Adrenal gland (tissue), 19 donors: ENCODE measurements at places on chromosomes 1 and 21.

GRCh38 chr1:76374086-76374485 is 299.5 kb downstream of the ST6GALNAC3 start:
- DNase-seq = no peak

- DNase-seq = no peak
Measured at GRCh38 chr1:64834734-64835133, 89.9 kb downstream of the RAVER2 start.

DNA sequence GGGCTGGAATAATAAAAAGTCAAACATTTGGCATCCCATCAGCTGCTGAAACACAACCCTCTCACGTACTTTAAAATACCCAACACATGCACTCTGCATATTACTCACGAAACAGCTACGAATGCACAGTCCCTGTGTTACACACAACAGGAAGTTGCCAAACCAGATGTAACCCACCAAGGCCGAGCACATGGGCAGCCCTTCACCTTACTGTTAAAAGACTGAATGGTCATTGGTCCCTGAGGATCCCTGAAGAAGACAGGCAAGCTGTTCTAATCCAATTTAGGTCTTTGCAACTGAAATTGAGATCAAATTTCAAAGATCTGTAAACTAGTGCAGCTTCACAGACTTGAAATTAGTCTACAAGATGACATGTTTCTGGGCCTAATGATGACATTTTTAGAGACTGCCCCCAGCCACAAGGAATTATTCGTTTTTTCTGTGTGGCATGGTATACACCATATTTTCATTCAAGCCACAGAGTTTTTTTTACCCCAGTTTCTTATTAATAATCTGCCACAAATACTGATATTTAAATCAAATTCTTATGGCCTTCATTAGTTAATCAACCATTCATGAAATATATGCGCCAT is 25.6 kb upstream of the IER5 start:
- DNase-seq = no peak

- no peak for DNase-seq
Measured at GRCh38 chr1:115466433-115466832, 128.4 kb upstream of the NGF start.

- no peak for DNase-seq
Measured at GRCh38 chr1:171126504-171126903, 35.8 kb downstream of the FMO3 start.

- DNase-seq = no peak
Measured at GRCh38 chr21:39972976-39973770, 105.9 kb downstream of the PCP4 start.

- no peak for DNase-seq
Measured at GRCh38 chr1:185053204-185053603, 7.8 kb downstream of the RNF2 start.

GRCh38 chr1:198272492-198272891 is 115.7 kb downstream of the NEK7 start:
- DNase-seq = no peak

GRCh38 chr1:224061436-224061835 is 52.5 kb upstream of the FBXO28 start:
- DNase-seq = no peak

- no peak for DNase-seq
Measured at GRCh38 chr1:237711281-237711680, 179.4 kb downstream of the ZP4 start.

DNA sequence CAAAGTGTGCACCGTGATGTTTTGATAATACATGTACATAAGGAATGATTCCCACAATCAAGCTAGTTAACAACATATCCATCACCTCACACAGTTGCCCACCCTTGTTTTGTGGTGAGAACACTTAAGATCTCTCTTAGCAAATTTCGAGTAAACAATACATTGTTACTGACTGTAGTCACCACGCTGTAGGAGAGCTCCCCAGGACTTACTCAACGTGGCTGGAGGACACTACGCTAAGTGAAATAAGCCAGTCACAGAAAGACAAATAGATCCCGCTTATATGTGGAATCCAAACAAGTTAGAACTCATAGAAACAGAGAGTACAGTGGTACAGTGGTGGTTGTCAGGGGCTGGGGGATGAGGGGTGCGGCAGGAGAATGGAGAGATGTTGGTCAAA is 24.8 kb downstream of the GPR137B start:
- DNase-seq = no peak

DNA sequence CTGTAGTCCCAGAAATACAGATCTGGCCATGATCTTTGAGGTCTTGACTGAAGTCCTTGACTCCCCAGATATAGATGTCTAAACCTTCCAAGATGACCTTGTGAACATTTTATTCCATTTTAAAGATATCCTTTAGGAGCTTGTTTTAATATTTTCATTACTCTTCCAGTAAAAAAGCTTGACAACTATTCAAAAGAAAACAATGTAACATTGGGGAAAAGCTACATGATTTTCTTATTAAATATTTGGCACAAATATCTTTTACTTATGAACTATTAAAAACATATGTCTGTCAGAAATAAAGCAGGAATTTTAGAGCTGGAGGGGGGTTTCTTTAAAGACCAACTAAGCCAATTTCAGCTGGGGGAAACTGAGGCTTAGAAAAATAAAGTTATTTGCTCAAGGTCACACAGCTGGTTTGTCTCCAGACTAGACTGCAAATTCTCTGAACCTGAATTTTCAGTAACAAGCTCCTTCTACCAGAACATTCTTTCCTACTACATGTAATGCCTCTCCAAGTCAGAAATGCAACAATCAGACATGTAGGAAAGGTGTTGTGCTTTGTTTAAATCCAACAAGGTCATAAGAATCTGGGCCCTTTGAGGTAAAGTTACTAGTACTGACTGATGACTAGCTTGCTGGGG is 67.0 kb upstream of the PTCH2 start:
- DNase-seq = no peak

DNA sequence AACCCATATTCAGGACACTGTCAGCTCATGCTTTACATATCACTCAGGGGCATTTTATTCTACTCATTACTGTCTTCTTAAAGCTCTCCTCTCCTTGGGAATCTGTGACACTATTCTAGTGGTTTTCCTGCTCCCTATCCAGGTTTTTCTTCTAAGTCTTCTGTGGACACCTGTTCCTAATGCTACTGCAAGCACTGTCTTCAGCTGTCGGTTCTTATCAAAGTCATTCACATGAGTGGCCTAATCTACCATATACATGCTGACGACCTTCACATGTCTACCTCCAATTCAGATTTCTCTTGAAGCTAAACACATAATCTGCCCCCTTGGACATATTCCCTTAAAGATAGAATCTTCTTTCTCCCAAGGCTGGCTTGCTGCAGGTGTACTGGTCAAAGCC is 39.8 kb upstream of the PRRX1 start:
- no peak for DNase-seq

GRCh38 chr1:192939440-192939839 is 119.7 kb downstream of the UCHL5 start:
- DNase-seq = no peak

- peak; percentile 99 for DNase-seq
Measured at GRCh38 chr1:46247436-46248121, at the start of gene RAD54L. Gene RAD54L, plus strand, starts transcription at chr1:46247763. Its CDS starts 643 bp downstream, at chr1:46248406.
